ENCODE measurements at places on chromosomes 5 and 9.
A peak's percentile ranks its signal among the peaks of the same experiment; 100 is the strongest.

- DNase-seq = no peak
Observed at GRCh38 chr9:114804505-114804904, 1.3 kb downstream of the TNFSF15 start.

DNA sequence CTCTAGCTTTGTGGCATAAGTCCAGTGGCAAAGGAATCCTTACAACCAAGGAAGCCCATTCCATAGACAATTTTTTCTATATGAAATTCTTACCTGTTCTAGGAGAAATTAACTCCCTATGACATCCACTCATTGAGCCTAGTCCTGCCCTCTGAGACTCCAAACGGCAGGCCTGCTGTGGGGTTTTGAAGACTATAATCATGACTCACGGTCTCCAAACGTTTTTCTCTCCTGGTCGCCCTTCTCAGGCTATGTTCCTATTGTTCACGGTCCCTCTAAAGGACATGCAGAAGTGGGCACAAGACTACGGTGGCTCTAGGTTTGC, 611 bp downstream of the EXOSC3 start:
- no peak for DNase-seq

- DNase-seq = no peak
Observed at GRCh38 chr5:132589467-132589866, 32.7 kb downstream of the RAD50 start.

DNA sequence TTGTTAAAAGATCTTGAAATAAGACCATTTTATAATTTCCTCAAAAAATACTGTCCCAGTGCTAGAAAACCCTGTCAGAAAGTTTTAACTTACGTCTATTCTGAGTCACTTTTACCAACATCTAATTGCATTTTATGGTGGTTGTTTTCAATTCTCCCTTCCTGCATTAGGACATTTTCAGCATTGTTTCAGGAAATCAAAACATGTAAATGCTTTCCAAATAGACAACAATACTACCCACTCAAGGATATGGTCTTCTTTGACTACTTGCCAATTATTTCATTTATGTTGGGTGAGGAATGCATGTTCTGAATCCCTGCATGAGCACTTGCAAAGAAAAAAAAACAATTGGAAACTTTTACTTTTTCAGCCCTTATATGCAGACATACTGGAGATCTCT, 284.6 kb upstream of the PDE4D start:
- DNase-seq = no peak

DNA sequence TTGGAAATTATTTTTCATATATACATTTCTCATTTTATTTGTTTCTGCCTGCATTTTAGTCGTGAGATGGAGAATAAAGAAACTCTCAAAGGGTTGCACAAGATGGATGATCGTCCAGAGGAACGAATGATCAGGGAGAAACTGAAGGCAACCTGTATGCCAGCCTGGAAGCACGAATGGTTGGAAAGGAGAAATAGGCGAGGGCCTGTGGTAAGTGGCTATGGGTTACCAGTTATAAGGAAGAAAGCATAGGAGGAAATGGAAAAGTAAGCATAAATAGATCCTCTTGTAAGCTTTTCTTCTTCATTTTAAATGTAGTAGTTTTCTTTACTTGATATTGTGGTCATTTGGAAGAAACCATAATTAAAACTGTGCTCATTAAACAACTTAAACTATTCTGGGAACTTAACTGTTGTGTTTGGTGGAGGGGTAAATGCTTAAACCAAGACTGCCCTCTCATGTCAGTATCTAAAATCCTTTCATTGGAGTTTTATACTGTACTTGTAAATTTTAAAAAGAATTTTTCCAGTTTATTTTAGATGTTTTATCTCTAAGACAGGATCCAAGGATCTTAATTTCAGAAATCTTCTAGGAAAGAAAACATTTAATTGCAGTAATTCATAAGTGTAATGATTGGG, 41.3 kb downstream of the MAP3K1 start:
- DNase-seq = no peak

GRCh38 chr9:116549786-116550660, 137.1 kb upstream of the TRIM32 start:
- DNase-seq = no peak

DNA sequence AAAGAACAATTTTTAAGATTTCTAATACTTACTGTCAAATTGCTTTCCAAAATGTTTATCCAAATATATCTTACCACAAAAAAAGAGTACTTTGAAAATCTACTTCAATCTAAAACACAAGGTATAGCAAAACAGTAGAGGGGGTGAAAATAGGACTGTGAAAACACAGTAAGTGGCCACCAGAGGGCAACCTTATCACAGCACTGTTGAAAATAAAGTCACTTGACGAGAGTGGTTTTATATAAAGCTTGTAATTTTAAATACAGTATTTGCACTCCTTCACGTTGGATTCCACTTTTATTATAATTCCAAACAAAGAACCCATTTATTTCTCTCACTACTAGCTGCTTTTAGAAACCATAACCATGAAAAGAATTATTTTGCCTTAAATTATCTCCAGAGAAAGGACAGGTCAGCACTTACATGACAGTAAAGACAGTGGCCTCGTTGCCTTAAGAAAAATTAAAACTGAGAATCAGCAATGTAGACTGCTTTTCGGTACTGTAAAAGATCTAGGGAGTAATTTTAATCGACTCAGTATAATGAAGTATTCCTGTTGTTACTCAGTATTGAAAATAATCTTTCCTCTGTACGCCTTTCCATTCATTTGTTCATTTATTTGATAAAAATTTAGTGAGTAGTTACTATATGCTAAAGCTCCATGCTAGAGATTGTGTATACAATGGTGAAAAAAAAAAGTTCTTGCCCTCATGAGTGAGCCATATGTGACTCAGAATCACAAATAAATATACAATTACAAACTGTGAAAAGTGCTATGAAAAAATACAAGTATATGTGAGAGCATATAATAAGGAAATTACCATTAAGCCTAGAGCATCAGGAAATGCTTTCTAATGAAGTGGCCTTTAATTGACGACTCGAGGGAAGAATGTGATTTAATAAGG, 40.0 kb upstream of the CDK5RAP2 start:
- peak; percentile 18 for DNase-seq

- DNase-seq = peak; percentile 16
Observed at GRCh38 chr5:13553896-13554295, 390.6 kb downstream of the DNAH5 start.

- DNase-seq = peak; percentile 83
Observed at GRCh38 chr5:132458651-132459030, 31.9 kb downstream of the IRF1 start.

GRCh38 chr5:31270396-31270795, 76.9 kb downstream of the CDH6 start:
- no peak for DNase-seq

DNA sequence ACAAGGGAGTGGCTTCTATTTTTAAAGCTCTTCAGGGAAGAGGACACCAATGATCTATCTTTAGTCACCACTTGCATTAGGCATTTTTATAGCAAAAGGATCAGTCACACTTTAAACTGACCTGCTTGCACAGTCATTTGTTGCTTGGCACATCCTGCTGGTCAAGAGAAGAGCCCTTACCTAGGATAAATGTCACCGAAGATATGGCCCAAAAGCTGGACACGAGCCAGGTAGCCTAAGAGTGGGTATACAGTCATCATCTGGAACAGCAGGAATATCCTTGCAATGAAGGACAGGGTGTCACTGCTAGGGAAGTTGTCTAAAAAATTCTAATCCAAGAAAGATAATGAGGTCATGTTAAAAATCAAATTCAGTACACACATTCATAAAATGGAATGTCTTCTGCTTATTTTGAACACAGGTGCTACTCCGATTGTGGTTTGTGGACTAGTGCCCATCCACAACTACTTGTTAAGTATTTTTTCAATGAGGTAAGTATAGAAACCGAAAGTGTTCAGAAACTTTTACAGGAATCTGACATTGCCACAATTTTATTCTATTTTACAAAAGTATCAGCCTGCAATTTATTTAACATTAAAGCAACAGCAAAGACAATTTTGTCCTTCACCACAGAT, 78.4 kb downstream of the SLC38A9 start:
- no peak for DNase-seq

DNA sequence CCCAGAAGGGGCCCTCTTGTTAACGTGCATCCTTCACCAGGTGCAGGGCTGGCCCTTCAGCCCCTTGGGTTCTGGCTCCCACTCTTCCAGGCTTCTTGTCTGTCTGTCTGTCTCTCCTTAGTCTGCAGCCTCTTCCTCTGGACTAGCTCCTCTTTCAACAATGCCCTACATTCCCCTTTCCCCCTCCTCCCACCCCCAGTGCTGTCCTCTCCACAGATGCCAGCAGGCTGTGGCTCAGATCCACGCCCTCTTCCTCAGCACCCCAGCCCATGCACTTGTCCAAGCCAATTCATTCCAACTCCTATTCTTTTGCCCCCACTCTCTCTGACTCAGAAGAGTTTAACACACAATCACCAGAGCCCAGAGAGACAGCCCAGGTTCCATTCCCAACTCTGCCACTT, 45.2 kb upstream of the ALDH1B1 start:
- DNase-seq = no peak

DNA sequence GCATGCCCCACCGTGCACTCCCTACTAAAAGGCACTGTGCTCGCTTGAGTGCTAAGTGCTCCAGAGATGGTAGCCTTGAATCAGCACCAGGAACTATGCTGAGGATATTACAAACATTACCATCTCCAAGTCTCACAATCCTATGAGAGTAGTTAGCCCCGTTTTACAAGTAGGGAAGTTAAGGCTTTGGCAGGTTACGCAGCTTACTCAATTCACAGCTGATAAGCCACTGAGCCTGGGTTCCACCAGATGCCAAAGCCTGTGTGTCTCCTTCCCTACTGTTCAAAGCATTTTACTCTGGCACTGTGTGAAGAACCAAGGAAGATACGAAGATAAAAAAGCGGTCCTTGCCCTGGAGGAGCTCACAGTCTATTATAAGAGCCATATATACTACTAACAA, 216.2 kb downstream of the EBF1 start:
- DNase-seq = no peak

DNA sequence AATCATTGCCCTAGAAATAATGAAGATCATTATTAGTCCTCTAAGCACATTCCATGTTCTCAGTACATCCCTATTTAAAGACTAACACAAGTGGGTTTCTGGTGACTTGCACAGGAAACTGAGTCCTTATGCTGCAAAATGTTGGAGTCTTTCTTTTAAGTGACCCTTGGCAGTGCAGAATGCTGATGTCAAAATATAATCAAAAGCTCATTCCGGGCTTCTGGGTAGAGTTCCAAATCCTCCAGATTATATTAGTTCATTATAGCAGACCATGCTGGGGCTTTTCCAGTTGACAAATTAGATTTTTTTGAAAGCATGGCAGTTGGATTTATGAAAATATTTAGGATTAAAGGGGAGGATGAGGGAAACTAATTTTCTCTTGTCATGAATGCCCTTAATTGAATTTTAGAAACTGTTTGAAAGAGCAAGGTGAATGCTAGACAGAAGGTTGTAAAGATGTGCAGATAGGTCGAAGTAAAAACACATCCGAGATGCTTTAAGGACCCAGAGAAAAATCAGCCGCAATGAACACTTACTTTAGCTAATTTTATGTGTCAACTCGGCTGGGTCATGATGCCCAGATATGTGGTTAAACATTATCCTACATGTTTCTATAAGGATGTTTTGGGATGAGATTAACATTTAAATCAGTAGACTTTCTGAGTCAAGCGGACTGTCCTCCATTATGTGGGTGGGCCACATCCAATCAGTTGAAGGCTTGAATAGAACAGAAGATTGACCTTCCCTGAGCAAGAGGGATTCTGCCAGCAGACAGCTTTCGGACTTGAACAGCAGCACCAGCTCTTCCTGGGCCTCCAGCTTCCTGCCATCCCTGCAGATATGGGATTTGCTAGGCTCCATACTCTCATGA, 88.7 kb downstream of the DAP start:
- no peak for DNase-seq

DNA sequence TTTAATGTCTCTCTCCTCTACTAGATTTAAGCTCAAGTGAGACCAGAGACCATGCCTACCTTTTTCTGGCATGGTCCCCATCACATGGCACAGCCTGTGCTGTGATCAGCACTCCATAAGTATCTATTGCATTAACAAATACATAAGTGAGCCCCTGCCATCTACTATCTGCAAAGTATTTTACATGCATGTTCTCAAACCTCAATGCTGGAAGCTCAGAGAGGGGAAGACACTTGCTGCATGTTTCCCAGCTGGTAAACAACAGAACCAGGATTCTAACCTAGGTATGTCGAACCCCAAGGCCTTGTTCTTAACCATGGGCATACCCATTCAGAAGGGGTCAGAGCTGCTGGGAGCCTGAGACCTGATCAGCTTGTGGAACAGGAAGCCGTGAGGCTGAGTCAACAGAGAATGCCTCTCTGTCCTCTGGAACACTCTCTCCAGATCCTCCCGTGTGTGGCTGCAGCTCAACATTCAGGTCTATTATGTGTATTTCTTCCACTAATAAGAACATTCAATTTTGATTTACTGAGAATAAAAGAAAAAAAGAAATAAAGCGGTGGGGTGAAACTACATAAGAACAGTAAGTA, 232.5 kb upstream of the MSX2 start:
- no peak for DNase-seq

- peak; percentile 18 for DNase-seq
Observed at GRCh38 chr9:125908136-125908535, 161.0 kb downstream of the PBX3 start.

DNA sequence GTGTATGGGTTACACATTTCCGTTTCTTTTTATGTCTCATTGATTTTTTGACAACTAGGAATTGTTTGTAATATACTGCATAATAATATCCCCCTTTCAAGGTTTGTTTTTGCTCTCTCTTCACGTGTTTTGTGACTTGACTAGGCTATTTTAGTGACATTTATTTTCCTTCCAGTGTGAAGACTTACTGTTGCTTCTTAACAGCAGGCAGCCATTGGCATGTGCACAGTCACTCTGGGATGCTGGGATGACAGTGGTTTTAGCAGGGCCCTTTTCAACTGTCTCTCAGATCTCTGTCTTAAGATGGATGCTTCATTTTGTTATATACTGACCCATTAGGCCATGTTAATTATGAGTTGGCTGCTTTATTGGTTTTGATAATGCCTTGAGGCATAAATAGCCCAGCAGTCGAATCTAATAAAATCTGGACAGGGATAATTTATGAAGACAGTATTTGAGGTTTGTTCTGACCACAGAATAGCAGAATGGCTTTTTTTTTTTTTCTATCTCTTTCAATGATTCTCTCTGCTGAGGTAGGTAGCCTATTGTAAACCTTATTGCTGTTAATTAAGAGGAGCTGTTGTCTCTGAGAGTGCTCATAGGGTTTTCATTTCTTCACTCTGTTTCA, 536.0 kb downstream of the GABRG2 start:
- no peak for DNase-seq

DNA sequence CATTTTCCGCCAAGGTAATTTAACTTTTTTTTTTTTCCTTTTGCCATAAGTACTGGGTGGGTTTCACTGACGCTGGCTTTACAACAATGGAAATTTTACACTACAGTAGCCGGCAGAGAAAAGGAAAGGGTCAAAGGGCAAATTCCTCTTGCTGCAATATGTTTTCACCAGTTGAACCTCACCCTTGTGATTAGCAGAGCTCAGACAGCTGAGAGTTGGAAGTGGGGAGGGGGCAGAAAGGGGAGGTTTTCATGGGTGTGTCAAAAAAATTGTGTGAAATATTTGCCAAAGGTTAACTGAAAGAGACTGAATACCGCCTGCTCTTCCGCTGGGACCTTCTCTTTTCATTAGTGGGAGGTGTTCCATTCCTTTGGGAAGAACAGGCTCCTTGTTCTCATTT, 296.9 kb downstream of the ADAMTS6 start:
- DNase-seq = no peak

GRCh38 chr5:56479696-56480077, 246.6 kb upstream of the ANKRD55 start:
- DNase-seq = peak; percentile 64

- no peak for DNase-seq
Observed at GRCh38 chr5:156824800-156825199, 25.3 kb upstream of the PPP1R2B start.

- no peak for DNase-seq
Observed at GRCh38 chr5:1376981-1377380, 32.1 kb upstream of the CLPTM1L start.
